Mesothelial cell of epicardium (in vitro differentiated cells): ENCODE measurements at places on chromosomes 12 and 14. TPM values are rescaled to one million over a fixed set of nuclear protein-coding genes. Genes with fewer than 3 reads are reported as not detected.

DNA sequence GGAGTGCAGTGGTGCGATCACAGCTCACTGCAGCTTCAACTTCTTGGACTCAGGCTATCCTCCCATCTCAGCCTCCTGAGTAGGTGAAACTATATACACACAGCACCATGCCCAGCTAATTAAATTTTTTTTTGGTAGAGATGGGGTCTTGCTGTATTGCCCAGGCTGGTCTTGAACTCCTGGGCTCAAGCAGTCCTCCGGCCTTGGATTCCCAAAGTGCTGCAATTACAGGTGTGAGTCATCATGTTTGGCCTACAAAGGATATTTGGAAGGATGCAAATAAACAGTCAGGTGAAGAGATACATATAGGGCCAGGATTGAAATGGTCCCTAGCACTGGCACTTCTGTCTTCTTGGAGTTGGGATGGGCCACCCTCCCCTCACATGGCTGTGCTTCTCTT lies 23.9 kb downstream of the RCOR1 start:
- DNase-seq: no peak

GRCh38 chr12:78672033-78672432 lies 192.5 kb upstream of the SYT1 start:
- DNase-seq: no peak

GRCh38 chr12:1459339-1459738 lies 135.0 kb downstream of the FBXL14 start:
- no peak for DNase-seq

DNA sequence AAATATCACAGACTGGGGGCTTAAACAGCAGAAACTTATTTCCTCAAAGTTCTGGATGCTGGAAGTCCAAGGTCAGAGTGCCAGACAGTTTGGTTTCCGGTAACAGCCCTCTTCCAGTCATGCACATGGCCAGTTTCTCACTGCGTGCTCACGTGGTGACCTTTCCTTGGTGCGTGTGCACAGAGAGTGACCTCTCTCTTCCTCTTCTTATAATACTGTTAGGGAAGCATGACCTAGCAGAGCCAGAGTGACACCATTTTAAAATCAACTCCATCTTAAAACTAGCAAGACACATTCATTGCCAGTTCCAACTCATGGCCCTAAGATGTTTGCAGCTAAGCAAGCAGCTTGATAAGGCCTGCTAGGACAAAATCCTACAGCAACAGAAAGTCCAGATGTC lies 221.5 kb upstream of the DAAM1 start:
- no peak for DNase-seq

The THAP2 gene
- total RNA-seq: 7.8 to 8.9 TPM (median 8.9 TPM) in 3 replicates

DNA sequence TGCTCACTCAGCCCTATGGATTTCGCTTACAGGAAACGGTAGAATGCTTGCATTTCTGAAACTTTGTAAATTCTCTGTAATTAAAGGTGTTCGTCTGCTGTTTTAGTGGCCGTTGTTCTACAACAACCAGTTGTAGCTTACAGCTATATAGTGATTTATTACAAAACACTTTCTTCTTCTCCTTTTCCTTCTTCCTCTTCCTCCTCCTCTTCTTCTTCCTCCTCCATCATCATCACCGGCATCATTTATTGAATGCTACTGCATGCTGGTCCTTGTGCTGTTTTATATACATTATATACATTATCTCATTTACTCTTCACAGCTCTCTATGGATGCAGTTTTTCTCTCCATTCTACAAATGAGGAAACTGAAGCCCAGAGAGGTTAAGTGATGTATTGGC lies 6.4 kb downstream of the ETV6 start:
- no peak for DNase-seq
